ENCODE measurements at places on chromosomes 5 and 9. TPM values are rescaled to one million over a fixed set of nuclear protein-coding genes. Genes with fewer than 3 reads are reported as not detected.

GRCh38 chr9:134764473-134765269 lies 115.9 kb upstream of the FCN2 start:
- DNase-seq: no peak

- no peak for DNase-seq
Measured at GRCh38 chr5:83877911-83878706, 157.5 kb upstream of the HAPLN1 start.

DNA sequence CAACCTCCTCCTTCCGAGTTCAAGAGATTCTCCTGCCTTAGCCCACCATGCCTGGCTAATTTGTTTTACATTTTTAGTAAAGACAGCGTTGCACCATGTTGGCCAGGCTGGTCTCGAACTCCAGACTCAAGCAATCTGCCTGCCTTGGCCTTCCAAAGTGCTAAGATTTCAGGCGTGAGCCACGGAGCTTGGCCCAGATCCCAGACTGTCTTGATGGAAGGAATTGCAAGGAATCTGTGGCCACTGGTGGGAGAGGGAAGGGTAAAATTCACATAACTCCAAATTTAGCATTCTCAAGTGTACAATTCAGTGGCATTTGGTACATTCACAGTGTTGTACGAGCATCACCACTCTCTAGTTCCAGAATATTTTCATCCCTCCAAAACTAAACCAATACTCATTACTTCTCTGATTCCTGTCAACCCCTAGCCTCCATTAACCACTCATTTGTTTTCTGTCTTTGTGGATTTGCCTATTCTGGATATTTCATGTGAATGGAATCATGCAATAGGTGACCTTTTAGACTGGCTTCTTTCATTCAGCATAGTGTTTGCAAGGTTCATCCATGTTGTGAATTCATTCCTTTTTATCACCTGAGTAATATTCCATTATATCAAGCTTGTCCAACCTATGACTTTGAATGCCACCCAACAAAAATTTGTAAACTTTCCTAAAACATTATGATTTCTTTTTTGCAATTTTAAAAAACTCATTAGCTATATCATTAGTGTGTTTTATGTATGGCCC lies 8.9 kb upstream of the MYO10 start:
- DNase-seq: no peak

DNA sequence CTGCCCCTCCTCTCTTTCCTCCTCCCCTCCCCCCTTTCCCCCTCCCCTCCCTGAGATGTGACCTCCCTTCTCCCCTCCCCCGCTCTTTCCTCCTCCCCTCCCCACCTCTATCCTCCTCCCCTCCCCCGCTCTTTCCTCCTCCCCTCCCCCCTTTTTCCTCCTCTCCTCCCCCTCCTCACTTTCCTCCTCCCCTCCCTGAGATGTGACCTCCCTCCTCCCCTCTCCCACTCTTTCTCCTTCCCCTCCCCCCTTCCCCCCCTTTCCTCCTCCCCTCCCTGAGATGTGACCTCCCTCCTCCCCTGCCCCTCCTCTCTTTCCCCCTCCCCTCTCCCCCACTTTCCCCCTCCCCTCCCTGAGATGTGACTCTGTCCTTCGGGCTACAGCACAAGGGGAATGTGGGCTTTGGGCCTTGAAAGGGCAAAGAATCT lies 169.8 kb downstream of the COL23A1 start:
- DNase-seq: no peak

ANKRA2 gene
- total RNA-seq: 19.7 TPM

PPIP5K2 gene
- total RNA-seq: 57.9 TPM

GARIN3 gene
- not detected for total RNA-seq

All from posterior vena cava (tissue), 2 donors.